ENCODE measurements at places on chromosomes 1 and 21.

- DNase-seq, result no peak
Measured at GRCh38 chr21:32382108-32382644, 10.6 kb downstream of the URB1 start.

GRCh38 chr1:40939320-40940059, 40.0 kb upstream of the CTPS1 start:
- DNase-seq, result peak; percentile 39

DNA sequence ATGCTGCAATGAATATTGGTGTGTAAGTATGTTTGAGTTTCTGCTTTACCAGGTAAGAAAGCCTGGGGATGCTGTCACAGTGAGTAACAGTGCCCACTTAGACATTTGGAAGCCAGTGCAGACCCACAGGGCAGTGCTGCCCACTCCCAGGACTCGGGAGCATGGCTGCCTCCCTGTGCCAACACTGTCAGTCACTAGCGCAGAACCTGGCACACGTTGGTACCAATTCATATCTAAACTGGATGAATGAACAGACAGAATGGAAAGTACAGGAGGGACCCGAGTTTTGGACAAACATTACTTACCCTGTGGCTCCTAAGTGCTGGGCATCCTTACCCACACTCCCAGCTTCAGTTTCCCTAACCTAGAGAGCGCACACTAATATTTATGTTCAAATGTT, 1.6 kb upstream of the EVA1C start:
- no peak for DNase-seq

DNA sequence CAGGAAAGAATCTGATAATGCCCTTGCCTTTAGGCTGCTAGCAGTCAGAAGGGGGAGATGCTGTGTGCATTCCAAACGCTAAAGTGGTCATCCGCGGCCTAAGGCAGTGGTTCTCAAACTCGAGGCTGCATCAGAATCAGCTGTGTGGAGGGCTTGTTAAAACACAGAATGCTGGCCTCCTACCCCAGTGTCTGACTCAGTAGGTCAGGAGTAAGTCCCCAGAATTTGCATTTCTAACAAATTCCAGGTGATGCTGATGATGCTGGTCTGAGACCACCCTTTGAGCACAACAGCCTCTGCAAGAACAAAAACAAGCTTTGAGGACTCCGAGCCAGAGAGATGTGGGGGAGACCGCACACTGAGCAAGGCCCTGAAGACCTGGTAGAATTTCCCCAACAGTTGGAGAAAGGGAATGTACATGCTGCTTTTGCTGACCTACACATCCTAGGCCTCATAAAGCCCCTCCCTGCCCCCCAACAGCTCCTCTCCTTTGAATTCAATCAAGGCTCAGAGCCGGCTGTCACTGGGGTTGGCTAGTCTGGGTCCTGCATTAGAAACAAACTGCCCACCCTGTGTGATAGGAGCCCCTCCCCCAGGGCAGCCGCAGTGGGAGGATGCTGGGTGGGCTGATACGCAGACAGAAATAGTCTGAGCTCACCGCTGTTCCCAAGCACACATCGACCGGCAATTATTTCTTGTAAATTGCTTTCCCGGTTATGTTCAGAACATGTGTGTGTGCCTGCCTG, 27.1 kb downstream of the SHISAL2A start:
- DNase-seq, result no peak

DNA sequence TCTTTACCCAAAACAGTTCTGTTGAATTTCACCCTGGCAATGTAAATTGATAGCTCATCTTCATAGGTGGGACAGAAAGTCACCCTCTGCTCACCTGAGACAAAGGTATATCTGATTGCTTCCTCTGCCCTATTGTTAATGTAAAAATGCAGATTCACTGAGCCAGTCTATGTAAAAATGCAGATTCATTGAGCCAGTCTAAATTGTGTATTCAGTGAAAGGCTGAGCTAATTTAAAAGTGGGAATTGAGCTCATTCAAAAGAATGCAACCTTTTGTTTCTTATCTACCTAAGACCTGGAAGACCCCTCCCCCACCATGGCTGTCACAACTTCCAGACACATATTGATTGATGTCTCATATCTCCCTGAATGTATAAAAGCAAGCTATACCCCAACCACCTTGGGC, 4.8 kb upstream of the MYSM1 start:
- DNase-seq, result no peak

DNA sequence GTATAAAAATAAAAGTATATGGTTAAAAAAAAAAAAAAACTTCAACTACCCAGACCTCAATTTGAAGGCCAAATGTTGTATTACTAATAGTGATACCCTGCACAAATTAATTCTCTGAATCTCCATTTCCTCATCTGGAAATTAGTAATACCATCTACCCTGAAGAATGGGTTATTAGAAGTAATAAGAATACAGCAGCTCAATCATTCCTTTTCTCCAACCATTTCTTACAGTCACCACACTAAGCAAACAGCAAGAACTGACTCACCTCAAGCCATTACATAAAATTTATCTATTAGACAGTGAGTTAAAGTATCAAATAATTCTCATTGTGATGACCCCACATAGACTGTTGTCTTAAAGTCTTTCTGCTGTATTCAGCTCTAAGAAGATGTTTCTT, 39.6 kb downstream of the RERE start:
- DNase-seq, result no peak

- DNase-seq, result no peak
Measured at GRCh38 chr1:76501136-76501535, 366.1 kb upstream of the ST6GALNAC5 start.

DNA sequence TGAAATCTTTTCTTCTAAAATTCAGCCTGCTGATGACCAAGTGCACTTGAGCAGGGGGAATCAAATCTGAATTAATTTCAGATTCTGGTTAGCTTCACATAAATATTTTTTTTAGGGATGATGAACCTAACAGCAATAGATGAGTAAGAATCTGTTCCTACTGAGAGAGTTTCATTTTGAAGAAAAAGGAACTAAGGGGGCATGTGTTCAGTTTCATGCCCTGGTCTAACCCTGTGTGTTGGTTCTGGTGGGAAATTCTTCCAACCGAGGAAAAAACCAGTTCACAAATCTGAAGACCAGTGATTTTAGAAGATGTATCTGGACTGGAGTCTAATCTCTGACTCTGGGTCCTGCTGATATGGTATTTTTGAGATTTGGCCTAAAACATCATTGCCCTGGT, 13.7 kb downstream of the SELL start:
- DNase-seq, result no peak

DNA sequence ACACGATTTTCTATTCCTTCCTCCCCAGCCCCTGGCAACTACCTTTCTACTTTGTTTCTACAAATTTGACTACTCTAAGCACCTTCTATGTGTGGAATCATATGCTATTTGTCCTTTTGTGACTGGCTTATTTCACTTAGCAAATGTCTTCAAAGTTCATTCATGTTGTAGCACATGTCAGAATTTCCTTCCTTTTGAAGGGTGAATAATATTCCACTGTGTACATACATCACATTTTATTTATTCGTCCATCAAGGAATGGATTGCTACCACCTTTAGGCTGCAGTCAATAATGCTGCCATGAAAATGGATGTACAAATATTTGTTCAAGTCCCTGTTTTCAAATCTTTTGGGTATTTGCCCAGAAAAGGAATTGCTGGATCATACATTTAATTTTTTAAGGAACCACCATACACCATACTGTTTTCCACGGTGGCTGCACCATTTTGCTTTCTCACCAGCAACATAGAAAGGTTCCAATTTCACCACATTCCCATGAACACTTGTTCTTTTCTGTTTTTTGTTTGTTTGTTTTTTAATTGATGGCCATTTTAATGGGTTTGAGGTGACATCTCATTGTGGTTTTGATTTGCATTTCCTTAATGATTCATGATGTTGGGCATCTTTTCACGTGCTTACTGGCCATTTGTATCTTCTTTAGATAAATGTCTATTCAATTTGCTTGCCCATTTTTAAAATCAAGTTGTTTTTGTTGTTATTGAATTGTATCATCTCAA, 3.3 kb upstream of the PDZK1 start:
- DNase-seq, result no peak

DNA sequence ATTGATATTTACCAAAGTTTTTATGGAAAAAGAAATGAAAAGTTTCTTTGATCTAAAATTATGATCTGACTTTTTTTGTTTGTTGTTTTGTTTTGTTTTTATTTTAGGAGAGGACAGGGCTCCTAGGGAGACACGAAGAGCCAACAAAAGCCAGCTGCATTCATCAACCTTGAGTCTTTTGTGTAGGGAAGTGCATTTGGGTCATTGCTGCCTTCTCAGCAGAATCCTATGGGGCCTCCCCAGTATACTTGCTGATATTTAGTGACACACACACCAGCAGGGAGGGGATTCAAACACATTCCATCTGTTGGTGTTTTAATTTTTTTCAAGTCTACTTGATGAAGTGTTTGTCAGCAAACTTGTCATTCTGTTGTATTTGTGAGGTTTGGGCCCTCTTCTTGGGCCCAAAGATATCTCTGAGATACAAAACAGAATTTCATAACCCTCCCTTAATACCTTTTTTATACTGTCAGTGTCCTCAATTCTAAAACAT, 203.5 kb downstream of the NTNG1 start:
- no peak for DNase-seq

DNA sequence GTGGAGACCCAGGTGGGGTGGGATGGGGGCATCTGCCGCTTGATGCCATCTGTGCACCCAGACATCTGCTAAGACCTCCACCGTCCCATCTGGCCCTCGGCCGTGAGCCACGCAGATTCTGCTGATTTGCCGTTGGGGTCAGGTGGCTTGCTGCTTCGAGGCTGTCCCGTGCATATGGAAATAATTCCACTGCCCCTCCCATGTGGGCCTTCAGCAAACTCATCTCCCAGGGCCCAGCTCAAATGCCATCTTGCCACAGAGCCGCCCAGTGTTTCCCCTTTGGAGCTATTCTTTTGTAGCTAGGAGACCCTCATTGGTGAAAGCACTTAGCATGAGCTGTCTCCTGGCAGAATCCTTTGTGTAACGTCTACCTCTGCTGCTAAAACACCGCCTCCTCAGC, 99.8 kb downstream of the KAZN start:
- no peak for DNase-seq

- DNase-seq, result no peak
Measured at GRCh38 chr1:105730701-105731100, 1325.8 kb upstream of the PRMT6 start.

- no peak for DNase-seq
Measured at GRCh38 chr1:30085811-30086770, 637.3 kb downstream of the MATN1 start.

- DNase-seq, result no peak
Measured at GRCh38 chr1:2596530-2597333, 10.2 kb downstream of the PRXL2B start.

DNA sequence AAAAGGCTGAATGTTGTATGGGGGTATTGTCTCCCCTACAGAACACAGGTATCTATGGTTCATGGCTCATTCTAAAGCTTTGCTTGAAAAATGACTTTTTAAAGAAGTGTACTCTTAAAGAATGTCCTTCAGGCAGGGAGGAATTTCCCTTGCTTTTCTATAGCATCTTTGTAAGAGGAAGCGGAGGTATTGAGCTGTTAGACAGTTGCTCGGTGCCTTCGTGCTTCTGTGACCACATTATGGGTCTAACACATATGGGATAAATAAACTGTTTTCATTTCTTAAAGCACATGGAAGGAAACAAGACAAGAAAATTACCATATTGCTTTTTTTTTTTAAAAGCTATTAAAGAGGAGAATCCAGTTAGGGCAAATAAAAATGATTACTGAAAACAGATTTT, 182.9 kb downstream of the NTNG1 start:
- no peak for DNase-seq

DNA sequence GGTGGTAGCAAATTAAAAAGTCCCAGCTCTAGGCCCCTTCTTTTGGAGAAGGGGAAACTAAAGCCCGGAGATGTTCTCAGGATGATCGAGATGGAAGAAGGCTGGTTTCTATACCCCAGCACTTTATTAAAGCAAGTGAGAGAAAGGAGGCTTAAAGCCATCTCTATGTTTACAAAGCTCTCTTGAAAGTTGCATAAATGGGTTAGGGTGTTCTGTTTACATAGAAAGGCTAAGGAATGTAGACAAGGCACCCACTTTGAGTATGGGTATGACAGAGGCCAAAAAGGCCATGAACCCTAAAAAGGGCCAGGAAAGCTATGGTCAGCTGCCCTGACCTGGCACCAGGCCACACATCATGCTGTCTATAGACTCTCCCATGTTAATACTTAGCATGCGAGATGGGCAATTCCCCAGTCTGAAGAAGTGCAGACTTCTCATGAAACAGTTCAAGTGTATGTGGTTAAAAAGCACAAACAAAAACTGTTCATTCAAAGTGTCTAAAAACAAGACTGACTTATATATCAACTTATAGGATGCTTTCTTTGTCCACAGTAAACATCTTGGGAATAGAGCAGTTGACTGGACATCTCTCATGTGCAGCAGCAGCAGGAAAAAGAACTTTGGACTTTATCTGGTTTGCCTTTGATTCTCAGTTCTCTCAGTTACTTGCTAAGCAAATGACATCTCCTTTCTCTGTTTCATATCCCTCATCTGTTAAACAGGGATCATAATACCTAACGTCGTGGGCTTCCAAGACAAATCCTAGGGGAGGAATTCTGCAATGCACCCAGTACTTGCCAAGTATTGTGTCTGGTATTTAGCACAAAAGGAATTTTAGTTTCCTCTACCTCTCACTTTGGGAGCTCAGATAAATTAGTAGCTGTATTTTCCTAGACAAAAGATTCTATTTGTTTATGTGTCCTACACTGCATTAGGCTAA, 521.6 kb downstream of the PLPP3 start:
- no peak for DNase-seq

GRCh38 chr1:28437264-28437923, 67.9 kb downstream of the PHACTR4 start:
- no peak for DNase-seq

DNA sequence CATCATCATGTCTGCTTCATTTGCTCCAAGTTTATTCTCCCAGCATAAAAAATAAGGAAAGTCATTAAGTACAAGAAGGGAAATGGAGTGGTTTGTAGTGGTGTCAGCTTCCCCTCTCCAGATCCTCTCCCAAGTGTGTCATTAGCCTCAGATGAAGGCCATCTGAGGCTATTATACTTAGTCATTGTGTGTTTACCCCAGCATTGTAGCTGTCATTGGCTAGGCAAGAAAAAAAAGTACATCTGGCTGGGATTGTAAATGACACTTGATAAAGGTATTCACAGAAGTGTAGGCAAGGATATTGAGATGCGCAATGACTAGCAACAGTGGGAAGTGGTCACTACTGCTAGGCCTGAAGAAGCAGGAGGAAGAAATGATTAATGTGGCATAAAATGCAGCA, 316.9 kb upstream of the SGIP1 start:
- no peak for DNase-seq

GRCh38 chr1:161730050-161730564, 8.8 kb downstream of the FCRLB start:
- DNase-seq, result no peak

DNA sequence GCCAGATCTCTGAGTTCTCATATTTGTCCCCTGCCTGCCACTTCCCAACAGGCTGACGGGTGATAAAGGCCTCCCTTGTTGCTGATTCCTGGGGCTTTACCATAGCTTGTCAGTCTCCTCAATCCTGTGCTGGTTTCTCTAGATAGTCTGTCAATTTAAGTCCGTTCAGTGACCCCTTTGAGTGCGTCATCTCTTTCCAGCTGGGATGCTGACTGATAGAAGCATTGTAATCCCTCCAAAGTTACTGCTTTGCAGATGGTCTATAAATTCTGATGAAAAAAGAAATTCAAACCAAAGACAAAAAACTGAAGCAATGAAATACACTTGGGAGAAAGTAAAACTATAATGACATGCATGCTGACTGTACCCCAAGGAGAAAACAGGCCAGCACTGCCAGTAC, 28.3 kb downstream of the RHOU start:
- no peak for DNase-seq

All from HuH-7.5 (cell line).